ENCODE measurements at places on chromosomes 6 and 20.

DNA sequence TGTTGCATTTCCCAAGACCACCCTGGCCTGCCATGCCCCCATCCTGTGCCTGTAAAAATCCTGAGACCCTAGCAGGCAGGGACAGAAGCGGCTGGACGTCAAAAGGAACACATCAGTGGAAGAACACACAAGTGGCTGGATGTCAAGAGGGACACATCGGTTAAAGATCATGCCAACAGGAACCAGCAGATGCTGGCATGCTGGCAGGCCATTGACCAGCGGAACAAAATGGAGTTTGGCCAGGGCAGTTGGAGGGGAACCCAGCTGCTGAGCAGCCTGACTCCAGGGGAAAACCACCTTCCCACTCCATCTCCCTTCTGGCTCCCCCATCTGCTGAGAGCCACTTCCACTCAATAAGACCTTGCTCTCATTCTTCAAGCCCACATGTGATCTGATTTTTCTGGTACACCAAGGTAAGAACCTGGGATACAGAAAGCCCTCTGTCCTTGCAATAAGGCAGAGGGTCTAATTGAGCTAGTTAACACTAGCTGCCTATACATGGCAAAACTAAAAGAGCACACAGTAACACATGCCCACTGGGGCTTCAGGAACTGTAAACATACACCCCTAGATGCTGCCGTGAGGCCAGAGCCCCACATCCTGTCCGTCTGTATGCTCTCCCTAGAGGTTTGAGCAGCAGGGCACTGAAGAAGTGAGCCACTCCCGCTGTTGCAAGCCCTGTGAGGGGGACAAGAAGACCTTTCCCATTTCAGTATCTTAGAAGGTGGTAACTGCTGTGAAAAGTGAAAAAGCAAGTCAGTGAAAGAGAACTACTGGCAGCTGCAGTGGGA lies 4.2 kb upstream of the TSBP1 start:
- DNase-seq, result no peak

DNA sequence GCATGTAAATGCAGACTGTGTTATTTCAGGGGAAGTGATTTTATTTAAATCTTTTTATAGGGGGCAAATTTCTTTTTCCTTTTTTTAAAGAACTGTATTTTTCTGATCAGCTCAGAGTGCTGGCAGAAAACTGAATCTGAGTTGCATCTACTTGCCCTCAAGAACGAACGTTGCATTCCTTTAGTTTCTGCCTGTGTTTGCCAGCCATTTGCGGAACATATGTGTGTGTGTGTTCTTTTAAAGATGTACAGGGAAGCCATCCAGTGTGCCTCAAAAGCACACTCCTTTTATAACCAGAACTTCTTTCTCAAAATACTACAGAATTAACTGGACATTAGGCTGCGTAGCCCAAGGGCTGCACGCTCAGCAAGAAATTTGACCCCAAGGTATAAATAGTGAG lies 25.8 kb upstream of the INSM1 start:
- DNase-seq, result no peak

DNA sequence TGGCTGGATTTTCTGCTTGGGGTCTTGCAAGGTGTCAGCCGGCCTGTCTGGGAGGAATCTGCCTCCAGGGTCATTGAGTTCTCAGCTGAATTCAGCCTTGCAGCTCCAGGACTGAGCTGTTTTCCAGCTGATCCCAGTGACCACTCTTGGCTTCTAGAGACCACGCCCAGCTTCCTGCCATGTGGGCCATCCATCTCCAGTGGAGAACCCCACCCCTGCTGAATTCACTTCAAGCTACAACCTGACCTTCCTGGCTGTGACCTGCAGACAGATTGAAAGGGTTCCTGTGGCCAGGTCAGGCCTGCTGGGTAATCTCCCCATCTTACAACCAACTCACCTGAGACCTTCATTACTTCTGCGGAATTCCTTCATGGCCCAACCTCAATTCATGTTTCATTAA lies 26.5 kb upstream of the SYNDIG1 start:
- DNase-seq, result no peak

- no peak for DNase-seq
Measured at GRCh38 chr6:107396211-107396610, 63.2 kb downstream of the PDSS2 start.

GRCh38 chr6:108587258-108588059 lies 26.7 kb downstream of the FOXO3 start:
- DNase-seq, result no peak
